ENCODE measurements at places on chromosomes 12 and 14. TPM values are rescaled to one million over a fixed set of nuclear protein-coding genes. Genes with fewer than 3 reads are reported as not detected.

ASCL1 gene
- total RNA-seq: not detected

MMP19 gene
- not detected for total RNA-seq

DNA sequence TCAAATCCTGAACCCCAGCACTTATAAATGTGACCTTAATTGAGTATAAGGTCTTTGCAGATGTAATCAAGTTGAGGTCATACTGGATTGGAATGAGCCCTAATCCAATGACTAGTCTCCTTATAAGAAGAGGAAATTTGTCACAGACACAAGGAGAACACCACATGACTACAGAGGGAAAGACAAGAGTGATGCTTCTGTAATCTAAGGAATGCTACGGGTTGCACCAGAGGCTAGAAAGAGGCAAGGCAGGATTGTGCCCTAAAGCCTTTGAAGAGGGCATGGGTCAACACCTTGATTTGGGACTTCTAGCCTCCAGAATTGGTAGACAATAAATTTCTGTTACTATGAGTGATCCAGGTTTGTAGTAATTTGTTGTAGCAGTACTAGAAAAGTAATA, 135.0 kb downstream of the FOXG1 start:
- H3K4me1 ChIP-seq: no peaks in the 10 kb centered on the region
- no peak overlapping the region for H3K27ac ChIP-seq
- no peaks in the 10 kb centered on the region for H3K36me3 ChIP-seq
- no peak for DNase-seq
- H3K4me3 ChIP-seq: no peak overlapping the region
- H3K27me3 ChIP-seq: no peaks in the 10 kb centered on the region

DNA sequence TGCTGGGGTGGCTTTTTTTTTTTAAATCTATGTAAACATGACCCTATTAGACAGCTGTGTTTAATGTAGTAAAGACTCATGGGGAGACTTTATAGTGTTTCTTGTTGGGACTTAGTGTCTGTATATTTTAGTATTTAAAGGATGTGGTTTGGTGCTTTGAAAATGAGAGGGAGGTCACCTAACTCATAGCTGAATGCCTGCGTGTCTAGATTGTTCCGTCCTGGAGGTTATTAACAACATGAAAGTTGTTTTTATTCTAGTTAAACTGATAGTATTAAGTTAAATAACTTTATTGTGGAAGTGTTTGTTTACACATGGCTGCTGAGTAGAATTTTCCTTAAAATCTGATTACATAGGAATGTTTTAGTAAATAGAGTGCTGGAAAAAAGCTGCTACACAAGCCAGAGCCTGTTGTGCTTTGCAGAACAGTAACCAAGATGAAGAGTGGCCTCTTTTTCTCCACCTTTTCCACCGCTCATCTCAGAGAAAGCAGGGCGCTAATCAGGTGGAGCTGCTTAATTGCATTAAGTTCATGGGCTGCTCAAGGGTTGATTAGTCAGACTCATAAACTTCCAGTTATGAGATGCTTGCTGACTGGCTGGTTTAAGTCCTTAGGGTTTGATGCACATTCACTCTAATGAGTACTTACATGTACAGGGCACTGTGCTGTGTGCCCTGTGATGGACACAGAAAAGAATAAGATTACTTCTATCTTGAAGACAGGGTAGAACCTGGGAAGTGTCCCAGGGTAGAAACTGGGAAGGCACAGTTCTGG, 62.7 kb downstream of the FBXO34 start:
- H3K27me3 ChIP-seq: no peaks in the 10 kb centered on the region
- no peak for DNase-seq
- H3K4me1 ChIP-seq: peaks cover 81% of the 10 kb centered on the region
- peak overlapping the region; percentile 88 for H3K27ac ChIP-seq
- peak overlapping the region; percentile 76 for H3K4me3 ChIP-seq
- H3K36me3 ChIP-seq: peaks cover 13% of the 10 kb centered on the region

DNA sequence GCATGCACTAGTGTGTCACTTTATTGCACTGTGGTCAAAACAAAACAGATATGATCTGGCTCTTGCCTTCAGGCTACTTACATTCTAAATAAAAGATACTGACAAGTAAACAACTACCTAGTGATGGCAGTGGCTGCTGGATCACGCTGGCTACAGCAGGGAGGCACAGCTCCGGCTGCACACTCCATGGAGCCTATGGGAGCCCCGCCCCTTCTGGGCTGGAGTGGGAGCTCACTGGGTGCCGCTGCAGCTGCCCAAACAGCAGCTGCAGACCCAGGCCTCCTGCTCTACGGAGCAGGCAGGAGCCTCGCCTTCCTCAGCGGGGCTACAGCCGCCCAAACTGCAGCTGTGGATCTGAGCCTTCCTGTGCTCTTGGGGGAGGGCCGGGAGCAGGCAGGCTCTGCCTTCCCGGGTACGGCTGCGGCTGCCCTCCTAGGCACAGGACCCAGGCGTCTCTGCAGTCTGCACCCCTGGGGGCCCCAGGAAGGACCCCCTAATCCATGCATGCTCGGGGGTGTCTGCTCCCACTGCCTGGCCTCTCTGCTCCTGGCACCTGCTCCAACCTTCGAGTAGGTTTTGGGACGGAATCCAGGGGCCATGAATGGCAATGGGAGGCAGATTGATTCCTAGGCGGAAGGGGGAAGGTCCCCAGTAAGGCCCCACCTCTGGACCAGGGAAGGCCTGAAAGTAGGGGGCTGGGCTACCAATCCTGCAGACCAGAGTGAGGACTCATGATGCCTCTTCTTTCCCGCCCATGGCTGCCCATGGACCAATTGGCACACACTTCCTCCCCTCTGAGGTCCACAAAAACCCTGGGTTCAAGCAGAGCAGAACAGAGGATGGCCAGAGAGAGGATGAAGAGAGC, 253.1 kb downstream of the ANO6 start:
- no peaks in the 10 kb centered on the region for H3K4me1 ChIP-seq
- DNase-seq: no peak
- H3K4me3 ChIP-seq: no peak overlapping the region
- H3K36me3 ChIP-seq: no peaks in the 10 kb centered on the region

- no peak for DNase-seq
- no peaks in the 10 kb centered on the region for H3K36me3 ChIP-seq
- H3K4me1 ChIP-seq: peaks cover 56% of the 10 kb centered on the region
- H3K4me3 ChIP-seq: no peak overlapping the region
- H3K27ac ChIP-seq: no peak overlapping the region
These were observed 17.0 kb upstream of the IRF2BPL start for GRCh38 chr14:77045238-77046162.

- H3K36me3 ChIP-seq: no peaks in the 10 kb centered on the region
- H3K27me3 ChIP-seq: peaks cover 3% of the 10 kb centered on the region
- no peak for DNase-seq
- H3K4me1 ChIP-seq: peaks cover 2% of the 10 kb centered on the region
These were observed 180.9 kb downstream of the SRGAP1 start for GRCh38 chr12:64025174-64025958.

GRCh38 chr12:121391619-121392324, 8.1 kb upstream of the RNF34 start:
- peak; percentile 58 for DNase-seq
- H3K27me3 ChIP-seq: no peaks in the 10 kb centered on the region
- peaks cover 18% of the 10 kb centered on the region for H3K4me1 ChIP-seq
- H3K27ac ChIP-seq: peak overlapping the region; percentile 74

- peaks cover 91% of the 10 kb centered on the region for H3K36me3 ChIP-seq
- no peaks in the 10 kb centered on the region for H3K27me3 ChIP-seq
- H3K4me1 ChIP-seq: peaks cover 14% of the 10 kb centered on the region
These were observed 149.4 kb upstream of the HIF1A start for GRCh38 chr14:61545726-61546455.

DNA sequence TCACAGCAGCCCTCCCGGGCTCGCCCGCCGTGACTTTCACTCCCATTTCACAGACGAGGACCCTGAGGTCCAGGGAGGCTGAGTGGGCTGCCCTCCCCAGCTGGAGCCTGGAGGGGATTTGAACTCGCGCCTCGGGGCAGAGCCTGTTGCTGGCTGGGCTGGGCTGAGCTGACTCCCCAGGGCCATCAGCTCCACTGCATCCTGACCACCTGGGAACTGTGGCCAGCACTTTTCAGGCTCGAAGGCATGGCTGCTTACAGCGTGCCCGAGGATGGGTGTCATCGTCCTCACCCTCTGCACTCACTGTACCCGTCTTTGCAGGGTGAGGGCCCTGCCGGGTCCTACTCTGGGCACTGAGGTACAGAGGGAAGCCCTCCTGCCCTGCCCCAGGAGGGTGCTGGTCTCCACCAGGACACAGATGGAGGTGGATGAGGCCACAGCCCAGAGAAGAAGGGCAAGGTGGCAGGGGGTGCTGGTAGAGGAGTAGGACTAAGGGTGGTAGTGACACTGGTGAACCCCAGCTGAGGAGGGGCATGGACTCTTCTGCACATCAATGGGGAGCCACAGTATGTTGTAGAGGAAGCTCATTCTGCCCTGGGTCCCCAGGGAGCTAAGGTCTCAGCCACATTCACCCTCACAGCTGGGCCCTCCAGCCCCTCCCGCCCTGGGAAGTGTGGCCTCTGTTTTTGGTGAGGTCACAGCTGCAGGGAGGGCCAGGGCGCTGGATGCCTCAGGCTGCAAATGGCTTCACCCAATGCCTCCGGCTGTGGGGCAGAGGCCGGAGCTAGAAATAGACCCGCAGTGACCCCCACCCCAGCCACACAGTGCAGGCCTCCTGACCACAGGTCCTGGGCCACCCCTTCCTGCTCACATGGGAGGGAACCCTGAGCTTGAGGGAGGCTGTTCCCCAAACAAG, 365.1 kb upstream of the SFSWAP start:
- H3K4me3 ChIP-seq: no peak overlapping the region
- H3K27ac ChIP-seq: no peak overlapping the region
- H3K27me3 ChIP-seq: no peaks in the 10 kb centered on the region
- no peaks in the 10 kb centered on the region for H3K4me1 ChIP-seq
- DNase-seq: no peak

DNA sequence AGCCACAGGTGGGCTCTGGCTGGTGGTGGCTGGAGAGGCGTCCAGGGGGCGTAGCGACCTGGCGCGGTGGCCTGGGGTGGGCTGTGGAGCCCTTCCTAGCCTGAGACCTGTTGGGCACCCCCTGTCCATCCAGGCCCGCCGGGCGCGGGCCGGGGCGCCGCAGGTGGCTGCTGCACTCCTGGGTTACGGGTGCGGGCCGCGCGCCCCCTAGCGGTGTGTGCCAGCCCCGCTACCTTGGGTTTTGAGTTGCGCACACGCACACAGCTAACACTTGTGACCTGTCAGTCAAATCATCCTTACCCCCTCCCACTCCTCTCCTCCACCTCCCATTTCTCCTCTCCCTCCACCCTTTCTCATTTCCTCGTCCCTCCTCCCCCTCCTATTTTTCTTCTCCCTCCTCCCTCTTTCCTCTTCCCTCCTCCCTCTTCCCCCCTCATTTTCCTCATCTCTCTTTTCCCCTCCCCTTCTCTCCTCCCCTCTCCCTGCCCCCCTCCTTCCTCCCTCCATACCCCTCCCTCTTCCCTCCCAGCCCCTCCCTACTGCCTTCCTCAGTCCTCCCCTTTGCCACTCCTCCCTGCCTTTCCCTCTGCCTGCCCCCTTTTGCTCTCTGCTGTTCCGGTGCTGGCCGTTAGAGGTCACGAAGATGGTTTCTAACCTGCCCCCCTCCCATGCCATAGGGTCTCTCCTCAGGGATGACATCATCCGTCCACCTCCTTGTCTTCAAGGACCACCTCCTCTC, 2.3 kb downstream of the MEG3 start:
- DNase-seq: no peak
- no peak overlapping the region for H3K27ac ChIP-seq
- no peaks in the 10 kb centered on the region for H3K36me3 ChIP-seq

GRCh38 chr14:71783088-71783487, 149.1 kb upstream of the RGS6 start:
- no peak overlapping the region for H3K4me3 ChIP-seq
- no peak overlapping the region for H3K27ac ChIP-seq
- no peaks in the 10 kb centered on the region for H3K36me3 ChIP-seq
- peaks cover 16% of the 10 kb centered on the region for H3K27me3 ChIP-seq
- peaks cover 1% of the 10 kb centered on the region for H3K4me1 ChIP-seq

GRCh38 chr14:33914676-33915516, 36.0 kb downstream of the EGLN3 start:
- no peaks in the 10 kb centered on the region for H3K27me3 ChIP-seq
- H3K4me1 ChIP-seq: no peaks in the 10 kb centered on the region
- no peak overlapping the region for H3K27ac ChIP-seq

- no peak for DNase-seq
- no peaks in the 10 kb centered on the region for H3K27me3 ChIP-seq
- H3K27ac ChIP-seq: no peak overlapping the region
- H3K4me1 ChIP-seq: no peaks in the 10 kb centered on the region
- no peaks in the 10 kb centered on the region for H3K36me3 ChIP-seq
These were observed 16.0 kb upstream of the SERPINA4 start for GRCh38 chr14:94545131-94545841.

GRCh38 chr14:36362648-36363047, 42.2 kb upstream of the MBIP start:
- no peak for DNase-seq
- no peaks in the 10 kb centered on the region for H3K4me1 ChIP-seq
- H3K4me3 ChIP-seq: no peak overlapping the region
- H3K27ac ChIP-seq: no peak overlapping the region
- H3K36me3 ChIP-seq: no peaks in the 10 kb centered on the region

GRCh38 chr14:94021001-94021400, 5.1 kb upstream of the OTUB2 start:
- no peaks in the 10 kb centered on the region for H3K36me3 ChIP-seq
- no peak for DNase-seq
- H3K27me3 ChIP-seq: peaks cover 3% of the 10 kb centered on the region
- no peak overlapping the region for H3K4me3 ChIP-seq
- peaks cover 53% of the 10 kb centered on the region for H3K4me1 ChIP-seq

DNA sequence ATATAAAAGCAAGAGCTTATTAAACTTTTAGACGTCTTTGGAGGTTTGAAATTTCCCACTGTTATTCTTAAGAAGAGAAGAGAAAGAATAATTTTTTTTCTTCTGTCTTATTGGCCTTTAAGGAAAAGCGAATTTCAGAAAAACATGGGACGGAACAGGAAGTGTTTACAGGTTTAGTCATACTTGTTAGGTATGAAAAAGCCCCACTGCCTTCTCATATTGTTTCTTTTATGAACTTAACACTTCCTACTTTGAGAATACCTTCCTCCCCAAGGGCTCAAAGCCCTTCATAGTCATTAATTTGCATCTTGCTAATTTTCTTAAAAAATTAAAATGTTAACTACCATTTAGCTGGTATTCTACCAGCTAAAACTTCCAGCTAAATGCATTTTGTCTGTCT, 82.0 kb downstream of the ETV6 start:
- peaks cover 26% of the 10 kb centered on the region for H3K36me3 ChIP-seq
- peaks cover 62% of the 10 kb centered on the region for H3K4me1 ChIP-seq
- H3K4me3 ChIP-seq: peak overlapping the region; percentile 33
- no peaks in the 10 kb centered on the region for H3K27me3 ChIP-seq

DNA sequence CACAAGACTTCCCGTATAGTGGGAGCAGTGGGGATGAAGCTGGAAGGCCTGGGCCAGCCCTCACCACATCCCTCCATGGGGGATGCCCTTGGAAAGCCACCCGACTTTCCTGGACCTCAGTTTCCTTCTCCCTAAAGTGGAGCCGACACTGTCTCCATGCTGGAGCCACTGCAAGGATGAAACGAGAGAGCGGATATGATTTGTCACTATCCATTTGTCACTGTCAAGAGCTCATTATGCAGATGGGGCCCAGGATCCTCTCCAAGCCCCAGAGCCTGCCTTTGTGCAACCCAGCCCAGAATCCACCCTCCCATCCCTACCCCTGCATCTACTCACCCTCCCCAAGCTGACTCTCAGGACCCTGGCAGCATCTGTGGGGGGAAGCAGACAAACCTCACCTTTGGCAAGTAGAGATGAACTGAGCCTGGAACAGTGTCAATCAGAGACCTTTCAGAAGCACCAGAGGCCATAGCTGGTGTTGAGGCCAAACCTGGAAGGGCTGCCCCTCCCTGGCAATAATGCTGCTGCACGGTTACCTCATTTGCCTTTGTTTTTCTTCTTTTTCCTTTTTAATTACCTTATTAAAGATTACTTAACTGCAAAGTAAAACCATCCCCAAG, 287.7 kb upstream of the RTL1 start:
- H3K27me3 ChIP-seq: no peaks in the 10 kb centered on the region
- H3K4me1 ChIP-seq: no peaks in the 10 kb centered on the region

- peaks cover 13% of the 10 kb centered on the region for H3K36me3 ChIP-seq
- H3K4me1 ChIP-seq: peaks cover 9% of the 10 kb centered on the region
- H3K27me3 ChIP-seq: no peaks in the 10 kb centered on the region
These were observed 85.5 kb downstream of the CDK17 start for GRCh38 chr12:96314723-96315122.

Measured in activated CD4-positive, alpha-beta memory T cell treated with anti-CD3 and anti-CD28 coated beads, Interleukin-2, amount 10 ng/mL, durations not matched to agents 7 days and 5 days (primary cell).